ENCODE measurements at places on chromosomes 11 and 22.

DNA sequence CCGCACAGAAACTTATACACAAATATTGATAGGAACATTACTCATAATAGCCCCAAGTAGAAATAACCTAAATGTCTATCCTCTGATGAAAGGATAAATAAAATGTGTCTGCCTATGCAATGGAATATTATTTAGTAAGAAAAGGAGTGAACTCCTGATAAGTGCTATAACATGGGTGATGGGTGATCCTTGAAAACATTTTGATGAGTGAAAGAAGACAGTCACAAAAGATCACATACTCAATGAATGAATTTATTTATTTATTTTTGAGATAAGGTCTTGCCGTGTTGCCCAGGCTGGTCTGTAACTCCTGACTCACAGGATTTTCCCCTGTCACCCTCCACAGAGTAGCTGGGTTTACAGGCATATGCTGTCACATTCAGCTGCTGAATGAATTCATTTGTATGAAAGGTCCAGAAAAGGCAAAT is 17.3 kb downstream of the RNF121 start:
- ATAC-seq = no peak

- no peak for ATAC-seq
Observed at GRCh38 chr11:40032331-40032730, 1427.1 kb downstream of the LRRC4C start.

- ATAC-seq = no peak
Observed at GRCh38 chr11:68854273-68854958, 12.7 kb upstream of the CPT1A start.

DNA sequence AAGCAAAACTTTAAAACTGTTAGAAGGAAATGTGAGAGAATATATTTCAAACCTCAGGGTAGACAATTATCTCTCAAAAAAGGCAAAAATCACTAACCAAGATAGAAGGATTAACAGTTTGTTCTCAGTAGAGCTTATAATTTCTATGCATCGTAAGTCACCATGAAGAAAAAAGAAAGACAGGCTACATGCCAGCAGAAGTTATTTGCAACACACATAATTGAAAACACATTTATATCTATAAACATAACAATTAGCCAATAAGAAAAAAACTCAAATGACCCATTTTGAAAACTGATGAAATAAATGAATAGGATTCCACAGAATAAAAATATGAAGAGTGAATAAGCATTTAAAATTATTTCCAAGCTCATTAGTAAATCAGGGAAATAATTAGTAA is 24.4 kb upstream of the SNX19 start:
- ATAC-seq = no peak

DNA sequence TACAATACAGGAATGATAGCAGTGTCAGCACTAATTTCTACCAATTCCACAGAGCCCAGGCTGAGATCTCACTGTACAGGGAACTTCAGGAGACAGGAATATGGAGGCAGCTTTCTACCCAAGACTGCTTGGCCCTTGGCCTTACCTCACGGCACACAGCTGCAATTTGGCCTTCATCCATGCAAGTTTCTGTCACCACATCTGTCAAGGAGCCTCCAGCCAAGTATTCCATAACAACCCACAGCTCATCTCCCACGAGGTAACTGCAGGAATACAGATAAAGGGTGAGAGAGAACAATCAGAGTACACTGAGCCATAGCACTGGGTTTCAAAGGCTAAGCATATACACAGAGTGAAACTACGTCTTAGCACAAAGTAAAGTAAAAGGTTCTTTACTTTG is 39.0 kb upstream of the GDPD4 start:
- no peak for ATAC-seq

DNA sequence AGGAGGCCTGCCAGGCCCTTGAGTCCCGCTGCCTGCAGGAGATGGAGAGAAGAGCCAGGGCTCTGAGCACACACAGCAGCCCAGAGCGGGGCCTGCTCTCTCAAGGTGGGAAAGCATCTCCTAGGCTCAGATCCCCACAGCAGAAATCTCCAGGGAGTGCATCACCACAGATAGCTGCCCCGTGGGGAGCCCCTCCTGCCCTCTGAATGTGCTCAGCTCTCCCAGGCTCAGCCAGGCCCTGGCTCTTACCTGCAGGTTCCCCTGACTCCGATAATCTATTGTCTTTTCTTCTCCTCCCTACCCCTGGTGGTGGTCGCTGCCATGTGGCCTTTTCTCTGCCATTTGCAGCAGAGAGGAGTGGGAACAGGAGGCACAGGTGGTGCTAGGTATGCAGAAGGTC is 49.9 kb downstream of the BTG4 start:
- no peak for ATAC-seq

DNA sequence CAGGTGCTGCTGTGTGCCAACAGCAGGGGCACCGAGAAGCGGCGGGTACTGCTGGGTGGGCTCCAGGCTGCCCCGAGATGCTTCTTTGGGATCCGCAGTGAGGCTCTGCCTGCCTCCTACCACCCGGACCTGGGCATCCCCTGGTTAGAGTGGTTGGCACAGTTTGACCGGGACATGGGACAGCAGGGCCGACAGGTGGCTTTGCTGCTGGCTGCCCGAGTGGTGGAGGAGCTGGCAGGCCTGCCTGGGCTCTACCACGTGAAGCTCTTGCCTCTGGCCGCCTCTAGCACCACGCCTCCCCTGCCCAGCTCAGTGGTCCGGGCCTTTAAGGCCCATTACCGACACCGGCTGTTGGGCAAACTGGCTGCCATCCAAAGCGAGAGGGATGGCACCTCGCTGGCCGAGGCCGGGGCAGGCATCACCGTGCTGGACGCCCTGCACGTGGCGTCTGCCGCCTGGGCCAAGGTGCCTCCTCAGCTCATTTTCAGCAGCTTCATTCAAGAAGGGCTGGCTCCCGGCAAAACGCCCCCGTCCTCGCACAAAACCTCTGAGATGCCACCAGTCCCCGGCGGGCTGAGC is 1.9 kb downstream of the TIGD3 start:
- ATAC-seq = no peak

DNA sequence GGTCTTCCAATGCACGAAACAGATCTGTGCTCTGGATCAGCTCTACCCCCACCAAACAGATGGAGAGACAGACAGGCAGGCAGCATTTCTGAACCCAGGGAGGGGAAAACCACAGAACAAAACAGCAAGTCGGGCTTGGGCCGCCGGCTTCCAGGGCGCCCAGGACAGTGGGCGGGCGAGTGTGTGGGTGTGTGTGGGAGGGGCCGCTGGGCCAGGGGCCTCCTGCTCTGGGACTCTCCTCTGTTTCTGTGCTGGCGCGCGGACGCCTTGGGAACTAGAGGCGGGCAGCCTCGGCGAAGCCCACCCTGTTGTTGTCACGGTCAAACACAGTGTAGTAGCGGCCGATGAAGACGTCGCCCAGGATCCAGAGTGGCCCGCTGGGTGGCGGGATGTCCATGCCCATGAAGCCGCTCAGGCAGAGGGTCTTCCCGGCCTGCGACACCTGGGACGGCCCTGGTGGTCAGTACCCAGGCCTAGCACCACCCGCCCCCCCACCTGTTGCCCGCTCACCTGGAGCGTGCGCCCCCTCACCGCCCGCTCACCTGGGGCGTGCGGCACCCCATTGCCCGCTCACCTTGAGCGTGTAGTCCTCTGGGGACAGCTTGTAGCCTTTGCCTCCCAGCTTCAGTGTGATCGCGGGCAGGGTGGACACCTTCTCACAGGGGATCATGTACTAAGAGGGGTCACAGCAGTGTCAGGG is 3.0 kb upstream of the IFITM10 start:
- ATAC-seq = no peak

GRCh38 chr11:86183694-86184093 is 60.9 kb upstream of the EED start:
- ATAC-seq = peak; percentile 46

DNA sequence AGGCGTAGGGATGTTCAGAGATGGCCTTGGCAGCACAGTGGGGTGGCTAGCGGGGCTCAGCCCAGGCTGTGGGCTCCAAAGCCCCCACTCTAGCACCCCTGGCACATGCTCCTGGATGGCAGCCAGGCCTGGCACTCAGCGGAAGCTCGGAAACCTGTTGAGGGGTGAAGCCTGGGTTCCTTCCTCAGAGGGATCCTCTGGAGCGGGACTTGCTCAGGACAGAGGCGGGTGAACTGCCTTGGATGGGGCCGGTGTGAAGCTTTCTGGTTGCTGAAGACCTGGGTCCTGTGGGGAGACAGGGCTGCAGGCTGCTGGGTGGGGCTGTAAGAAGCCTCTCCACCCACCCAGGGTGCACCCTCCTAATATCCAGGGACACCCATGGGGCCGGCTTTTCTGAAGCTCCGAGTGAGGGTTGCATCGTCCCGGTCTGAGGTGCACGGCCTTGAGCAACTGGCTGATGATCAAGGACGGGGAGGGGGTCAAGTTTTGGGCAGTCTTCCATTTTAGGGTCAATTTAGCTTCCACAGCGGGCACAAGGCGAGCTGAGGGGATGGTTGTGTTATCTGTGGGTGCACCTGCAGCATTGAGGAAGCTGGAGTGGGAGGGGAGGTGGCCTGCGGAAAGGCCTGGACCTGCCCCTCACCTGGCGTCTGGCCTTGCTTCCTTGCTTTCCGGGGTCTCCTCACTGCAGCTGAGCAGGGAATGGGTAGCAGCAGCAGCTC is 5.2 kb downstream of the MRGPRE start:
- ATAC-seq = no peak

- ATAC-seq = peak; percentile 34
Observed at GRCh38 chr22:50083462-50084079, 1.7 kb downstream of the MLC1 start.

- no peak for ATAC-seq
Observed at GRCh38 chr22:45754822-45755221, 83.2 kb downstream of the ATXN10 start.

DNA sequence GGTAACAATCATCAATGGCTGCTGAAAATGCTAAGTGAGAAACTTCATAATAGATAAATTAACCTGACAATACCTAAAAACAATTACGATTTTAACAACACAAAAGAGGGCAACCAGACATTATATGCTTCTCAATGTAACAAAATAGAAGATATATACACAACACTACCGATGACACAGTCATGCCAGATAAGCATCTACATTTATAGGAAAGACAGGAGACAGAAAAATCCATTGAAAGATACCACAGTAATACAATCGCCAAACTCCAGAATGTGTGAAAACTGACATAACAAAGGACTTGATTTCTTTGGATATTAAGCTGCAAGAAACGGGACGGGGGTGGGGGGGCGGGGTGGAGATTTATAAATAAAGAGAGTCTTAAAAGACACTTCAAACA is 28.3 kb downstream of the USP28 start:
- no peak for ATAC-seq

- ATAC-seq = no peak
Observed at GRCh38 chr11:76820184-76820566, 37.0 kb downstream of the TSKU start.

DNA sequence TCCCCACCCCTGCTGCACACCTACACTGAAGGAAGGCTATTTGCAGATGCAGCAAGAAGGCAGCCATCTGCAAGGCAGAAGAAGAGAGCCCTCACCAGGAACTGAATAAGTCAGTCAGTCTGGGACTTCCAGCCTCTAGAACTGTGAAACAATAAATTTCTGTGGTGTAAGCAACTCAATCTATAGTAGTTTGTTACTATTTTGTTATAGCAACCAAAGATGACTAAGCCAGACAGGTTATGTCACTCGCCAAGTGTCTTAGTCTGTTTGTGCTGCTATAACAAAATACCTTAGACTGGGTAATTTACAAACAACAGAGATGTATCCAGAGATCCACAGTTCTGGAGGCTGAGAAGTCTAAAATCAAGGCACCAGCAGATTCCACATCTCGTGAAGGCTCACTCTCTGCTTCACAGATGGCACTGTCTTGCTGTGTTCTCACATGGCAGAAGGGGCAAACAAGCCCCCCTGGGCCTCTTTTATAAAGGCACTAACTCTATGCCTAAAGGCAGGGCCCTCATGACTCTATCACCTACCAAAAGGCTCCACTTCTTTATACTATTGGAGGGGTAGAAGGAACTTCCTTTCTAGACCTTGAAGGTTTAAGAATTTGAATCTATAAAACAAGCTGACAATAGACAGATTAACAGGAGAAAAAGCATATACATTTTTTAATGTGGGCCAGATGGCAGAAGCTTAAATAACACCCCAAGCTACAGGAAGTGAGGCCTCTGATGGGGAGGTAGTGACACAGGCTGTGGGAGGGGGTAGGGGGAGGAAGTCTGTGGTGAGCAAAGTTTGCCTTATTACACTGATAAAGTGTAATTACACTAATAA is 12.3 kb downstream of the APOL6 start:
- ATAC-seq = peak; percentile 46

DNA sequence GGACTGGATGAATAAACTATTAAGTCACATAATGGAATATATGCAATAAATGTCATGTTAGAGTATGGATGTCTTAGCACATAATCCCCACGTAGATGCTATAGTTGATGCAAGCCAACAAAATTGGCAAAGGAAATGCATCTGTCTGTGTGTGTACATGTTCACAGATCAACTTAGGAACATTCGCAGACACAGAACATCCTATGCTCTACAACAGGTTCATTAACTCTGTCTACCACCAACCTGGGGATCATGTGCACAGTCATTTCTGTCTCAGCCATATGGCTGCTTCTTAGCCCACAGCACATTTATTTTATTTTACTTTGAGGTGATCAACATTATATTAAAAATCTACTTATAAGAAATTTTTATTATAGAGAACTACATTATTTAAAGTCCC is 4.9 kb downstream of the MSANTD4 start:
- ATAC-seq = no peak

DNA sequence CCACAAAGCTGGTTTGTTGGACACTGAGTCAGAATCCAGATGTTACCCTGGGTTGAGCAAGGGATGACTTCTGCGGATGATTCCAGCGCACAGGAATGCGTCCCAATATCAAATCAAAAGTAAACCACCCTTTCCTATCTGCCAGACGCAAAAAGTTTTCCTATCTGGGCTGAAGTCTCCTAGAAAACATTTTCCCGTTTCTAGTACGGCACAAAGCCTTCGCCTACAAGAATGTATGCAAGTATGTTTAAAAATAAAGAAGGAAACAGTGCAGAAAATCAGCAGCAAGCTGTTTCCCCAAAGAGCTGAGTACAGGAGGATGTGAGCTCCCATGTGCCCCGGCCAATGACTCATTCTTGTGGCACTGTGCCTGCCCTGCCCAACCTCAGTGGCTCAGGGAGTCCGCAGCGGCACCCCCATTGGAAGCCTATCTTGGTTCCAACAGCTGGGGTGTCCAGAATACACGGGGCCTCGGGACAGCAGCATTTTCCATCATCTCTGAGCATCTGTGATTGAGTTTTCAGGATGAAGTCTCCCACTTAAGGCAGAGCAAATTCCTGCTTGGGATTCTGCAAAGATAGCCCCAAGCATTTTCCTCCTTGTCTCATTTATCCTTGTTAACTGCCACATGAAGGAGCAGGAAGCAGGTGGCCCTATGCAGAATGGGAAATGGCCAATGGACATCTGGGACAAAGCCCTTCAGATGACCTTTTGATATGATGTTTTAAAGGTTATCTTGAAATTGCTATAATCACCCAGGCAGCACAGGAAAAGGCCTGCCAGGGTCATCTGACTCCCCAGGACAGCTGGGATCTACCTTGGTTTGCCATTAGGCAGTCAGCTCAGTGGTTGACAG is 17.5 kb downstream of the KCNJ5 start:
- ATAC-seq = peak; percentile 78

- no peak for ATAC-seq
Observed at GRCh38 chr11:3225159-3225758, 6.6 kb upstream of the MRGPRG start.

Measured in esophagus mucosa (tissue), 1 donor.